ENCODE measurements at places on chromosomes 3 and 15.

GRCh38 chr15:88071141-88071540 lies 185.4 kb downstream of the NTRK3 start:
- no peak for DNase-seq

GRCh38 chr3:108202834-108203233 lies 19.4 kb downstream of the IFT57 start:
- no peak for DNase-seq

DNA sequence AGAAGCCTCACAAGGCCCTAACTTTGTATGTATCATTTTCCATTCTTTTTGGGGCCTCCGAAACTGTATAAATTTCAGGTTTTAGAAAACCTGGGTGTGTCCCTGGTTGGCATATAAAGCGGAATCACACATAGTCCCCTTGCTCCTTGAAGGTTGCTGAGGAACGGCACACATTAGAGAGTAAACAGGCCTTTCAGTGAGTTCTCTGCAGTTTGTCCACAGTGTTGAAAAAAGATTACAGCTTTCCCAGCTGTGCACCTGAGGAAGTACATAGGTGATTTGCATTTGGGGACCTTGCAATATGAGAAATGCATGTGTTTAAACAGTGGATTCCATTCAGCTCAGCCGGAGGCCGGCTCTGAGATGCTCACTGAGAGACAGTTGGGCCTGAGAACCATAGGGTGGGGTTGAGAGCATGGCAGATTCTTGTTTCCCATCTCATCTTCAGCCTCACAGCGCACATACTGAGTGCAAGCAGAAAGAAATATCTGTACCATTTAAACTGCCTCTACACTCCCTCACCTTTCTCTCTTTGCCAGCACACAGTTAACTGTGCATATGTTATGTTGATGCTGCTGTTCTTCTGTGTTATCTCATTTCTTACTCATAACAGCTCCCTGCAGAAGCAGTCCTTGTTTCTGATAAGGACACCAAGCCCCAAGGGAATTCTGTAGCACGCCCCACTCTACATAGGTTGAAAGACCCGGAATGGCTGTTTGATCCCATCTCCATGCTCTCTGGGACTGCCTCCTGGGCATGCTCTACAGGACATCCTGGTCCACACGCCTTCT lies 60.4 kb downstream of the BOC start:
- DNase-seq, result no peak

DNA sequence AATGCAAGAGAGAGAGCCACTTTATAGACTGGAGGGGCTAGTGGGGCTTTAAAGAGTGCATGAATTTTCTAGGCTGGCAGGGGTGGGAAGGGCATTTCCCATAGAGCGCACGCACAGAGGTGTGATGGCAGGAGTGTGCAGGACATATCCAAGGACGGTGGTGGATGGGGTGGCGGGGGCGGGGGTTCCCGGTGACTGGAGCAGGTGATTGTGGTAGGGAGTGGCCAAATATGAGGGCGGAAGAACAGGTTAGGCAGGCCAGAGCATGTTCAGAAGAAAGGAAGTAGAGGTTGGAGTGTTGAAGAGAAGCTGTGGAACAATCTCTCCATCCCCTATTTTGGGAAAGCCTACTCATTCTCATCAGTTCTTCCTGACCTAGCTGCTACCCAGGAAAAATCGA lies 18.1 kb downstream of the FAM81A start:
- DNase-seq, result no peak

- DNase-seq, result peak; percentile 85
Observed at GRCh38 chr15:41870689-41871081, 23.2 kb downstream of the SPTBN5 start.

DNA sequence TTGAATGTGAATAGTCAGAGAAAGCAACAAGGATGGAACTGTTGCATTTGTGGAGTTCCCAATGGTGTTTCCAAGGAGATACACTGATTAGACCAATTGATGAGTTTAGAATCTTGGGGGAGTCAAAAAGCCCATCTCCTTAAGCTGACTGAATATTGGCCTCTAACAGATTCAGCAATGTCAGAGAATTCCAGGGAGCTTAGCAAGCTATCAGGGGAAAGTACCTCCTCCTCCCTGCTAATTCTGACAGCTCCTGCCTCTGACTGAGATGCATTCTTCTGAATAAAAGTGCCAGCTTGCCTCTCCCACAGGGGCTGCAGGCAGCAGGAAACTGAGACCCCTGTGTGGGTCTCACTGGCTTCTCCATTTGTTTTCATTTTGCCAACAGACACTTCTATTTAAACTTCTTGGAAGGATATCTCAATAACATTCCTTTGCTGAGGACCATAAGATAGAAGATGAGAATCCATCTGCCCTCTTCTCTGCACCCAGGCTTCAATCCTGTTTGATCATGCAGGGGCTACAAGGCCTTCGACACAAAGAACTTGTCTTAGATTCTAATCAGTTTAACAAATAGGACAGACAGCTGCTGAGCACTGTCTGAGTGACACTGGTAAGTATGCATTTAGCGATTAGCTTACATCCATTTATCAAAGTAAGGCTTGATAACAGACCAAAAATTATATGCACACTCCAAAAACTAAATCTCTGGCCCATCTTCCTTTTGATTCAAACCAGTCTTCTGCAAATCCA lies 1080.8 kb downstream of the TUSC7 start:
- no peak for DNase-seq

DNA sequence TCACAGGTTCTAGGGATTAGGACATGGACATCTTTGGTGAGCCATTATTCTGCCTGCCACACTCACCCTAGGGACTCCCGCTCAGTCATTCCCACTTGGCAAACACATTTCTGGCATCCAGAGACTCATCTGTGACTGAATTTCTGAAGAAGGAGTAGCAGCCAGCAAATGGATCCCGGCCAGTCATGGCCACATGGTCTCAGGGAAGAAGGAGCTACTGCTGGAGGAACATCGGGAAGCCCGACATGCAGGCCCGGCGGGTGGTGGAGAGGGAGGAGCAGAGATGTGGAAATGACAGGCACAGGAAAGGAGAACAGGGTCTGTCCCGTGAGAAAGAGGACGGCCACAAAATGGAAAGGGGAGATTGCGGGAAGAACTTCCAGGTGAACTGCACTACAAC lies 65.4 kb downstream of the SEMA5B start:
- no peak for DNase-seq

DNA sequence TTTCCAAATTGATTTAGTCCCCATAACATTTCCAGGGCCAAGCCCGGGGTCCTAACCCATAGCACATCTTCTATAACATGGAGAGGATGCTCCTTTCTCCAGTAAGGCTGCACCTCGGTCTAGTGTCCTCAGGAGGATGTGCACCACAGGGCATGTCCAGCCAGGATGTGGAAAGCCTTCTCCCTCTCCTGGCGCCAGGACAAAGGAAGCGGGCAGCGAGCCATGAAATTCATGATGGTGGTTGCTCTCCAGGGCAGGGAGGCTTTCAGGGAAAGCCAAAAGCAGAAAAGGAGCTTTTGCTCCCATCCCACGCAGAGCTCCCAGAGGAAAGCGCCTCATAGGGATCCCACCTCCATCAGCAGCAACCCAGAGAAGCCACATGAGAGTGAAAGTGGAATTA lies 220.0 kb downstream of the ADAMTSL3 start:
- DNase-seq, result no peak

- DNase-seq, result no peak
Observed at GRCh38 chr3:72744330-72744729, 103.9 kb downstream of the SHQ1 start.

- DNase-seq, result no peak
Observed at GRCh38 chr3:182028081-182028480, 316.4 kb downstream of the SOX2 start.

- no peak for DNase-seq
Observed at GRCh38 chr3:134863915-134864314, 68.9 kb downstream of the EPHB1 start.

GRCh38 chr3:145191543-145191942 lies 969.4 kb downstream of the PLOD2 start:
- DNase-seq, result no peak

DNA sequence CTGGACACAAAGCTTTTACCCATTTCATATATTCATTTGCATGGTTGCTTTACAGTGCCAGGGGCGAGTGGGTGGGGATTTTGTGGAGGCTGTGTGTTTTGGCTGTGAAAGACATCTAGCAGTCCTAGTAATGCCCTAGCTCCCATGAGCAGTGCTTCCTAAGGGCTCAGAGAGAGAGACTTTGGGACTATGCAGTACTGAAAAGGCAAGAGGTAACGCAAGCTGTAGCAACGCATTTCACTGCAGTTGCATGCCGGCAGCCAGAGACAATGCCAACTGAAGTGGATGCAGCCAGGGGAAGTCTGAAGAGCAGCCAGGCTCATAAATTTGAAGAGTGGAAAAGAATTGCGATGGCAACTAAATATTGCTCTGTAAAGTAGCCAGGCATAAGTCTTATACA lies 27.4 kb upstream of the ATP10A start:
- DNase-seq, result no peak

DNA sequence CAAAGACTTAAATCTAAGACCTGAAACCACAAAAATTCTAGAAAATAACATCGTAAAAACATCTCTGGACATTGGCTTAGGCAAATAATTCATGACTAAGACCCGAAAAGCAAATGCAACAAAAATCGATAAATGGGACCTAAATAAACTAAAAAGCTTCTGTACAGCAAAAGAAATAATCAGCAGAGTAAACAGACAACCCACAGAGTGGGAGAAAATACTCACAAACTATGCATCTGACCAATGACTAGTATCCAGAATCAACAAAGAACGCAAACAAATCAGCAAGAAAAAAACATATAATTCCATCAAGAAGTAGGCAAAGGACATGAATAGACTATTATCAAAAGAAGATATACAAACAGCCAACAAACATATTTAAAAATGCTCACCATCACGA lies 749.4 kb downstream of the PLOD2 start:
- DNase-seq, result no peak

DNA sequence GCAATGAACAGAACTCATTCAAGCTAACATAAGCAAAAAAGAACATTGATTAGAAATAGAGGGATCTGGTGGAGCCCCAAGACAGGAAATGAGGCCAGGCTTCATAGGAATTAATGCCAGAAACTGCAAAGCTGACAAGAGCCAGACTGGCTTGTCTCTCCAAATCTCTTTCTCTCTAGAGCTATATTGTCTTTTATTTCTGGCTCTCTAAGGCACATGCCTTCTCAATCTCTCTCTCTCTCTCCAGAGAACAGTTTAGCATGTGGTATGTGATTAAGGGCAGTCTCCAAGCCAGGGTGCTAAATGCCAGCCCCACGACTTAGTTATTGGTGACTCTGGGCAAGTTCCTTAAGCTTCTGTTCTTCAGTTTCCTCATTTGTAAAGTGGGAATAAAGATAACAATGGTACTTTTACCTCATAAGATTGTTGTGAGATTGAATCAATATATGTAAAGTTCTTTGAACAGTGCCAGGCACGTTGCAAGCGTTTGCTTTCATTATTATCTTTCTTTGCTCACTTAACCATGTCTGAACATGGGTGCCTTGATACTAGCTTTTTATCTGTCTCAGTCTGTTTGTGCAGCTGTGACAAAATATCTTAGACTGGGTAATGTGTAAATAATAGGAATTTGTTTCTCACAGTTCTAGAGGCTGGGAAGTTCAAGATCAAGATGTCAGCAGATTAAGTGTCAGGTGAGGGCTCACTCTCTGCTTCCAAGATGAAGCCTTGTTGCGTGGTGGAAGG lies 123.2 kb downstream of the BDH1 start:
- DNase-seq, result no peak

DNA sequence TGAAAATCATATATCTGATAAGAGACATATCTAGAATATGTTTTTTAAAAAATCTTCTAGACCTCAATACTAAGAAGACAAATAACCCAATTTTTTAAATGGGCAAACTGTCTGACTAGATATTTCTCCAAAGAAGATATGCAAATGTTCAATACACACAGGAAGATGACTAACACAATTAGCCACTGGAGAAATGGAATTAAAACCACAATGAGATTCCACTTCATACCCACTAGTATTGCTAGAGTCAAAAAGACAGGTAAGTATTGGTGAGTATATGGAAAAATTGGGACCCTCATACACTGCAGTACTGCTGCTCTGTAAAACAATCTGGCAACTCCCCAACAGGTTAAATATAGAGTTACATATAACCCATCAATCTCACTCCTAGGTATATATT lies 33.1 kb upstream of the TOPAZ1 start:
- DNase-seq, result no peak

DNA sequence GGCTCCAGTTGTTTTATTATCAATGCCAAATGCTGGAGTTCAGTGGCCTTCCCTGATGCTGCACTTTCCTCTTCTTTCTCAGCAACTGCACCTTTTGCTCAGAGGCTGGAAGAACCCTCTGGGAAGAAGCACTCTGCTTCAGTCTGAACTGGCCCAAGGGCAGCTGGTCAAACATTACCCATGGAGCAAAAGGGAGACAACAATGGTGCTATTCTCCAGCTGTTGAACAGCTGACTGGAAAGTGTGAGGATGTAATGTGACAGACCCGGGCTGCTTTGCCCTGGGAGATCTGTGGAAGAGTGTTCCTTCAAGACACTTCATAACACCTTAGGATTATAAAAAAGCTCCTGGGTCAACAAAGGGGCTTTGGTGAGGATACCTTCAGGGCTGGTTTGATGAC lies 84.9 kb downstream of the EPHB1 start:
- DNase-seq, result no peak

GRCh38 chr3:139327861-139328260 lies 16.0 kb upstream of the MRPS22 start:
- no peak for DNase-seq

- DNase-seq, result no peak
Observed at GRCh38 chr3:63746211-63746610, 72.9 kb upstream of the C3orf49 start.

GRCh38 chr3:47113669-47114365 lies 50.1 kb downstream of the SETD2 start:
- peak; percentile 61 for DNase-seq

DNA sequence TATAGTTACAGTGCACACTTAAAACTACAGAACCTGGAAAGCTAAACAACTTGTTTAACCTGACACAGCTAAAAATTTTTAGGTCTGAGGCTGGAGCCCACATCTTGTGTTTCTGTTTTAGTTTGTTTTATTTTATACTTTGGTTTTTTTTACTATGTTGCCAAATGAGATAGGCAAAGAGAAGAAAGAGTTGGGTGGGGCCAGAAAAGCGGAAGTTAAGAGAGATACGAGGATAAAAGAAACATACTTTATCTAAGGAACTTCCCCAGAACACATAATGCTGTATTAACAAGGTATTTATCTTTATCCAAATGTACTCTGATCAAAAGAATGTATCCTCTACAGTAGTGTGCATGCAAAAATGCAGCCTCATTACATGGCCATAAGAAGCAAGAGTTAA lies 1145.7 kb downstream of the EPHA3 start:
- DNase-seq, result no peak

GRCh38 chr3:50539356-50540286 lies 27.9 kb downstream of the C3orf18 start:
- DNase-seq, result no peak

- no peak for DNase-seq
Observed at GRCh38 chr15:60660290-60661051, 181.5 kb upstream of the ICE2 start.

- DNase-seq, result peak; percentile 2
Observed at GRCh38 chr3:3013317-3014052, 96.7 kb downstream of the IL5RA start.

- no peak for DNase-seq
Observed at GRCh38 chr3:49492969-49493368, 22.9 kb downstream of the DAG1 start.

GRCh38 chr15:72339777-72340177 lies 19.8 kb upstream of the CELF6 start:
- DNase-seq, result no peak

GRCh38 chr15:38605744-38606143 lies 41.1 kb upstream of the RASGRP1 start:
- no peak for DNase-seq

Data from RKO (cell line).